Large intestine (tissue), 12 donors: ENCODE measurements at places on chromosomes 1 and 21.

- peak; percentile 63 for DNase-seq
Measured at GRCh38 chr1:17236779-17237560, 11.9 kb upstream of the PADI3 start.

GRCh38 chr1:156052862-156053767, 483 bp downstream of the UBQLN4 start:
- peak; percentile 62 for DNase-seq

DNA sequence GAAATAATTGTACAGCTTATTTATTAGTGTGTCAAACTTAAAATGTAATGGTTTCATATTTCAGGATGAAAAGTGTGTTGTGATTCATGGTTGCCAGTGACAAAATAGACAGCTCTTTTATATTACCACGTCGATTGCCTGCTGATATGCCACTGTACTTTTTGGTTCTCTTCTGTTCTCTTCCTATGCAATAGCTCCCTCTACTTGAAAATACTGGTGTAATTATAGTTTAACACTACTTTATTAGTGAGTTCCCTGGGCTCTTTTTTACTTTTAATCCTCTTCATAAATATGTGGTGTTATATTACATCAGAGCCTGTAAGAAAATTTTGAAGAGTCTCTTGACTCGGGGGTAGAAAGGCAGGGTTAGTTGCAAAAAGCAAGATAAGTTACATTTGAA, 111.3 kb downstream of the PATJ start:
- no peak for DNase-seq

DNA sequence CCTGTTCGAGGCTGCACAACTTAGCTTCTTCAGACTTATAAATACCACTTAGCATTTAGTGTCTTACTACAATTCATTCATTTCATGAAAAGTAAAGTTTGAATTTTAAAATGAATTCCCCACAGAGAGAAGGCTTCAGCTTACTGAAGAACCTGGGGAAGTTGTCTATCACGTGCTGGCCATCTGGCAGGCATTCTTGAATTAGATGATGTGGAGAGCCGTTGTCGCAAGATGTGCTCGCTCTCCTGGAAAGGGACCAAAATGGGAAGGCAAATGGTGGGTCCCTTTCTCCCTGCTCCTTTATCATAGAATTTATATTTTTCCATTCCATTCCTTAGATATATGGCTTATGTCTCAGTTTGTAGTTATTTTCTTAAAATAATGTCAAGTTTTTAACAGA, 90.5 kb downstream of the CD247 start:
- DNase-seq = no peak

- DNase-seq = no peak
Measured at GRCh38 chr1:182978151-182978853, 25.3 kb upstream of the SHCBP1L start.

GRCh38 chr1:9715536-9716226, 64.2 kb downstream of the PIK3CD start:
- no peak for DNase-seq

- DNase-seq = no peak
Measured at GRCh38 chr1:231415018-231415583, 7.0 kb downstream of the EGLN1 start.

DNA sequence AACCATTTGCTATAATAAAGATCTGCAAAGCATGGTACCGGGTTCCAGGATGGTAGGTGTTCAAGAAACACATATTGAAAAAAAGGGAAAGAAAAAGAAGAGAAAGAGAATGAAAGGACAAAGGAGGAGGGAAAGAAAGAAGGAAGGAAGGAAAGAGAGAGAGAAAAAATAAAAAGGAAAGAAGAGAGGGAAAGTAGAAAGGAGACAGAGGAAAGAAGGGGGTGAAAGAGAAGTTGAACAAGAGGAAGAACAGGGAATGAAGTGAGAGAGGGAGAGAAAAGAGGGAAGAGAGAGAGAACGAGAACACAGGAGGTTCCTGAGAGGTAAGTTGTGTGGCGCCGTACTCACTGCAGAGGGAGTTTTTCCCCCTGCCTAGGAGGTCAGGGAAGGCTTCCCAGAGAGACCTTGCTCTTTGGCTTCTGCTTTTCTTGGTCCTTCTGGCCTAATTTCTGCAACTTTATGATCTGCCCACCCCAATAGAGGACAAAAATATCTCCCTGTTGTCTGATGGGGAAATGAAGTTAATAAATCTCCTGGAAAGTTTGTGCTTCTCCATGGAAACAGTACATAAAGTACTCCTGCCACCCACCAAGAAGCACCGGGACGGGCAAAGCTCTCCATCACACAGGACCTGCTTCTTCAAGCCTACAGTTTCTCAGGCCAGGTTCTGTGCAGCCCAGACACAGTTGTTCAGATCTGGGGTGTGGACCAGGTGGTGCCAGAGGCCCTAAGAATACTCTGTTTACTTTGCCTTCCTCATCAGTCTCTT, 124.8 kb downstream of the ROR1 start:
- no peak for DNase-seq

DNA sequence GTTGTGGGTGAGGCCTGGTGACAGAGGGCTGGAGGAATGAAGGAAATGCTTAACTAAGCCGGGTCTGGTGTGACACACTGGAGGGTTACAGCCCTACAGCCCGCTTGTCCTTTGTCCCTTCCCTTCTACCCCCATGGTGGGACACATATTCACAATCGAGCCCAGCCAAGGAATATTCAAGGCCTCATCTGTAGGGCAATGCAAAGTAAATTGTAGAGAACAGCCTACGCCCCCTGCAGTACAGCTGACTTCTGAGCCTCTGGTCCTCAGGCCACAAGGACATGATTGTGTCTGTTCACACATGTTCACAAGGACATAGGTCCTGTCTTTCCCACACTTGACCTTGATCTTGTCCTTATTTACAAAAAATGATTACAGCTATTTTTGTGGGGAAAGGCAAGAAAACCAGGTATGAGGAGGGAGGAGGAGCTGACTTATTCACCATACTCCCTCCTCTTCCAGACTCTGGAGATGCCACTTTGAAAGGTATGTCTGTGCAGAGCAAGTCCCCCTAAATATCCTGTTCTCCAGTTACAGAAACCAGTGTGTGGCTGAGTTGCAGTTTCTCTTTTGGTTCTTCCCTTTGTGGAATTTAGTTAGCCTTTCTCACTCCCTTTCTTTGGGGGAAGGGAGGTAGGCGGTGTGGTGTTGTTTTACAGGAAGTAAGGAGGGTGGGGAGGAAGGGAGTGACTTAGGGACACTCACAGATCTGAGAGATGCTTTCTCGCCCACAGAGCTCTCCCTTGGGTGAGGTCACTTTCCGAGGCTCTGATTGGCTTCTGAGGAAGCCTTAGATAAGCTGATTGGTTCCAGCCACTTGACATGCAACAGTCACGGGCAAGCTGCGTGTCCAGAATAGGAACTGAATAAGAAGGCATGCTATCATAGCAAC, 14.6 kb downstream of the POLR3GL start:
- peak; percentile 99 for DNase-seq

DNA sequence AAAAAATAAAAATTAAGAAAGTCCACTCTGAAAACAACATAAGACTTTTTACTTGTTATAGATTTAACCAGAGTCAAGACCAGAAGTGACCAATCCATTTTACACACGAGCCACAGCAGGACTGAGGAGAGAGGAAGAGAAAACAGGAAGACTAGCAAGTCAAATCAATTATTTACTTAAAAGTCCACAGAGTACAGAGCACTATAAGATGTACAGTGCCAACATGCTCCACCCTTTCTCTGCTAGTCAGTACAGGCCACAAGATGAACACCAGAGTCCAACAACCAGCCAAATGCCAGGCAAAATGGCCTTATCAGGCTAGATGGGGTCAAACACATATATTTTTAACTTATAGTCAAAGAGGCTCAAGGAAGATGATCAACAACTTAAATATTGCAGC, 19.5 kb downstream of the LUZP1 start:
- peak; percentile 65 for DNase-seq

DNA sequence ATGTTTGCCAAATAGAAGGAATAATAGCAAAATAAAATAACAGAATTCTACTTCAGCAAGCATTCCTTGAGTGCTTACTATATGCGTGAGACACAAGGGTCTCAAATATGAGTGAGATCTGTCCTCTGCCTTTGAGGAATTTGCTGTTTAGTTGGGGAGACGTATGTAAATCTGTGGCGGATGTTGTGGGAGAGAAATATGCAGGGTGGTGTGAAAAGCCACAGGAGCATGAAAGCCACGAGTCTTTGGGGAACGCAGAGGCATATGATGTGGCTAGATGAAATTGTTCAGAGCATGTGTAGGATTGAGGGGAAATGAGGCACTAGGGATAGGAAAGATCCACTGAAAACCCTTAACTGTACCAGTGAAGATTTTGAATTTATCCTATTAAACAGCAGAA, 244.4 kb downstream of the PBX1 start:
- DNase-seq = no peak

- DNase-seq = no peak
Measured at GRCh38 chr1:235818632-235819136, 48.0 kb downstream of the LYST start.

DNA sequence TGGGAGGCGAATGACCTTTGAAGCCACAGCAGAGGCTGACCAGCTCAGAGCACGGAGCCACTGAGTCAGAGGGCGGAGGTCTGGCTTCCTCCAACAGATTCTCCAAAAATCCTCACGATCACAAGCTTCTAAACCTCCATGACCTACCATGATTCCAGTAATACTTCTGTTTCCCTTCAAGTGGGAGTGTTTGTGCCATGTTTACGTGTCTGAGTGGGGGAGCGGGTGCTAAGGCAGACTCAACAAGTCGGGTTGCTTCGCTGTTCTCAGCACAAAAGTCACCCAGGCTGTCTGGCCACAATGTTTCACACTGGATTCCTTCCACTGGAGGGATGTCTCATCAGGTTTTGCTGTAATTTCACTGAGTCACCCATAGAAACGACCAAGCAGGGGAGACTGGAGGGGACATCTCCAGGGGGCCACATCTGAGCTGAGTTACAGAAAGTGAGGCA, 86.2 kb downstream of the SLC66A1 start:
- DNase-seq = peak; percentile 24

GRCh38 chr1:210151052-210151672, 81.4 kb upstream of the SERTAD4 start:
- no peak for DNase-seq

GRCh38 chr1:212977781-212978645, 27.7 kb downstream of the VASH2 start:
- no peak for DNase-seq

DNA sequence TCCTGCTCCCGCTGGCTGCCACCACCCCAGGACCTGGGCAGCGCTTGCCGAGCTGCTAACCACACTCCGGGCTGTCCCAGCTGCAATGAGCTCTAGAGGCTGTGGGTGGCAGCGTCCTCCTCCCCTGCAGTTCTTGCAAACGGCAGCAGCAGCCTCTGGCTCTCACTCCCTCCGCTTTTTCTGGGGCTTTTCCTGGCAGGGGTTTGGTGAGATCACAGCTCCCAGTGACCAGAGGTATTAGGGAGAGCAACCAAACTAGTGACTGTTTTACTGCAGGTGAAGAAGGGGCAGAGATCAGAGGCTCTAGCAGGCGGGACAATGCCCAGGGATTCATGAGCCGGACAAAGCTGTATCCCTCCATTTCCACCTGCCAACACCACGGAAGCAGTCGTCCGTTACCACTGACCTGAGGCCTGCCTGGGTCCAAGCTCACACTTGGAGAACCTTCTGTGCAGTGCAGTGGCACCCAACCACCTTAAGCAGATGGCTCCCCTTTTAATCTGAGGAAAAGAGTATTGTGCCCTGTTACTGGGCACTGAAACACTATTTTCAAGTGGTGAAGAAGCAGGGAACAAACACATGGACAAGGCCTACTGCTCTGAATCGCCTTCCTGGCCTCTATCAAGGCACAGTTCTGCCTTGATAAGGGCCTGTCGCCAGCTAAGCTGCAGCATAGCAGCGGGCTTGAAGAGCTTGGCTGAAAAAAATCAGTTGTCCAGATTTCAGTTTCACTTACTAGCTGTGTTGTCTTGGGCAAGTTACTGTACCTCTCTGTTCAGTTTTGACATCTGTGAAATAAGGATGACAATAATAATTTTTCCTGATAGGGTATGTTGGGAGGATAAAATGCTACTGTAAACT, at the start of gene F5:
TSS of gene F5 (minus strand) at position 87 of the 861 bp plus-strand sequence. CDS start 95 bp downstream, outside the sequence.
- no peak for DNase-seq

DNA sequence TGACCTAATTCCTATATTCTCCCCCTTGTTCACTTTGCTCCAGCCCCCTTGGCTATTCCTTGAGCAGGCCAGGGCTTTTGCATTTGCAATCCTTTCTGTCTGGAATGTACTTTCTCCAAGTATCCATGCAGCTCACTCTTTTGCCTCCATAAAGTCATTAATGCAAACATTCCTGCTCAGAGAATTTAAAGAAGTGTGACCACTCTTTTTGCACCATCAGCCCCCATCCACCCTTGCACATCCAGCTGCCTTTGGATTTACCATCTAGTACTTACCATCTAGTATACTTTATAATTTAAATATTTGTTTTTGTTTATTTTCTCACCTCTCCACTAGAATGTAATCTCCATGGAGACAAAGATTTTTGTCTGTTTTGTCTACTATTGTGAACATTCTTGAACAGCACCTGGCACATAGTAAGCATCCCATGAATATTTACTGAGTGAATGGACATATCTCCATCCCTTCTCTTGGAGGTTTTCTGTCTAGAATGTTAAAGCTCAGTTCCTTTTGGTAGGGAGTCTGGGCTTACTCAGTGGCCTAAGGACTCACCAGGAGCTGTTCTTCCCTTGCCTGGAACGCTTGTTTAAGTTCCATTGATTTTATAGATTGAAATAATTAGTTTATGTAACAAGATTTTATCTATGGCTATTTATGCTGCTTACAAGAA, 22.6 kb downstream of the SLAMF6 start:
- DNase-seq = no peak

DNA sequence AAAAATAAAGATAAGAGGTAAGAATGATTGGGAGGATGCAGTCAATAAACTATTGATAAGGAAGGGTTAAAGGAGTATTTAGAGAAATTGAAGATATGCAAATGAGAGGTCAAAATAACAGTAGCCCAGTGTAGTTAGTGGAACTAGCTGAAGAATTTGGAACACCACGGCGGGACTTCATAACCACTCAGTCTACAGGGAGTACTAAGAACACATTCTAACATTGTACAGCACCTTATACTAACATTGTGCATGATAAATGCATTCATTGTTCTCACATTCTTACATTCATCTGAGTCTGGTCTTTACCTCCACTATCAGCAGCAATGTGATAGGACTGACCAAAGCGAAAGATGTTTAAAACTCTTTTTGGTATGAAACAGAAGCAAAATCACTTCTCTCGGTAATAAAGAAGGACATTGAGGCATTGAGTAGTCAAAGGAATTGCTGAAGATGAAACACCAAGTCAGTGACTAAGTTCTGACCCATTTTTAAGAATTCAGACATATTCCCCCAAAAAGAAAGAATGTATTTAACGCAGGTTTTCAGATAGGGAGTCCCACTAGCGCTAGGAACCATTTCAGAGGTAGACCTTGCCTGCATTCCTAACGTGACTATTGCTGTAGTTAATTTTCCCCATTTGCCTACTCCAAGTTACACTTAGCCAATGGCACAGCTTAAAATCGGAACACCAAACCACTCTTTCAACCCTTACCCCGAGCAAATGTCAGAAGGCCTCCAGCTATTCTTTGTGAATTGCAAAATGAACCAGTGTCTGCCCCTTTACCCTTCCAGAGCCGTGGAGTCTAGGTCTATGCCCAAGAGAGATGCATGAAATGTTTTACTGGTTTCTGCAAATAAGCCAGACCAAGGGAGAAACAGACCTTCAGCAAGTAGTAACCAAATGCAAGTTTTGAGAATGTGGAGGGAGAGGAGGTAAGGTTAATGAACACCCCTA, 108.8 kb upstream of the IRF2BP2 start:
- no peak for DNase-seq

- peak; percentile 61 for DNase-seq
Measured at GRCh38 chr1:248696261-248696660, 6.3 kb downstream of the OR14I1 start.

GRCh38 chr1:46480959-46481646, 8.5 kb upstream of the DMBX1 start:
- no peak for DNase-seq
